ENCODE measurements at places on chromosomes 3 and 15. TPM values are rescaled to one million over a fixed set of nuclear protein-coding genes. Genes with fewer than 3 reads are reported as not detected.

The GPR15 gene
- total RNA-seq: not detected

DNA sequence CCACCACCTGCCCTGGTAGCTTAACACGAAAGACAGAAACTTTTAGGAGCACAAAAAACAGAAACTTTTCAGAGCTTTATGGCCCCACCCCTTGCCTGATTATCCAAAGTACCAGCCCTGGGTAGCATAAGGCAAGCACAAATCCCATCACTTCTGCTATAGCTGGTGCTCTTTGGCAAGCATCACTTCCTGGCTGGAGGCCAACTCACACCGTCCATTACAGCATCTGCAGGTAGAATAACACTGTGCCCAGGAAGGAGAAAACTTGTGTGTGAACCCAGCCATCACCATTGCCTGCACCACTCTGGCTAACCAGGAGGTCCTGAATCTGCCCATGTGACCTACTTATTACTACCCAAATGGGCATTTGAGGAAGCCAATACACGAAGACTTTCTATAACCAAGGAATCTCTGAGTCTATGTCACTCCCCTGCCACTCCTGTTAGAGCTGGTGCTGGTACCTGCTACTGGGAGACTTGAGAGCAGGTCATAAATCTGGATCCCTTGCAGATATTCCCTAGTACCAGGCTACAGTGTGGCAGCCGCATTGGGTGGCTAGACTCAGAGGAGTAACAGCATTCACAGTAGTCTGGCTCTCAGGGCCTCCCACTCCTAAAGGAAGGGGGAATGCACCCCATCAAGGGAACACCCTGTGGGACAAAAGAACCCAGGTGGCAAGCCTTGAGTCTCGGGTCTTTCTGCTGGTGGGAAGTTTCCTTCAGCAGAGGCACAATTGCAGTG is 73.3 kb upstream of the AKAP13 start:
- DNase-seq: no peak

- DNase-seq: no peak
These were observed 152.7 kb downstream of the POLR2M start for GRCh38 chr15:57859130-57859685.

- DNase-seq: no peak
These were observed 55.3 kb upstream of the CD47 start for GRCh38 chr3:108146139-108146538.

GRCh38 chr15:36638671-36639070 is 59.2 kb downstream of the CDIN1 start:
- DNase-seq: no peak

DNA sequence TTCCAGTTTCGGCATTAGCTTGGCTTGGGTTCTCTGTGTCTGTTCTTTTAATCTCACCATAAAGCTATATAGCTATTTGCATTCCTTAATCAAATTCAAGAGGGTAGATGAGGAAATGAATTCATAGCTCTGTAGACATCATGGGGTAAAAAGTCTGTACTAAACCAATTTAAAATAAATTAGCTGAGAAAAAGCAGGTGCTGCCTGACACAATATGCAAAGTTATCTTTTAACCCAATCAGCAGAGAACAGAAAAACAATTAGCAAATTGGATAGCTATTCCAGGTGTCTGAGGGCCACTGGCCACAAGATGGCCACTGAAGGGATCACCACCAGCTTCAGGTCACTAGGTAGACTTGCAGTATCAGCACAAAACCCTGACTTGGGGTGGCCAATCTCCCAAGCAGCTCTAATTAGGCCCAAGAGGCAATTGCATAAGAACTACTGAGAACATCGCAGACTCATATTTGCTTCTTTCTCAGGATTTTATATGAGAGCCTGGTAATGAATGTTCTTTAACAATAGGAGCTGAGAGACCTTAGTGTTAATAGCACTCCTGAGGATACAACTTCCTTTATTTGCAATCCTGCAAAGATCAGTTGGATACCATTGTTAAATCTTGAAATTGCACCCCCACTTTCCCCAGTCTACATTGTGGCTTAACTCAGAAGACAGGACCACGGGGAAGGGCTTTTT is 494.3 kb downstream of the PDCD6IP start:
- DNase-seq: no peak

DNA sequence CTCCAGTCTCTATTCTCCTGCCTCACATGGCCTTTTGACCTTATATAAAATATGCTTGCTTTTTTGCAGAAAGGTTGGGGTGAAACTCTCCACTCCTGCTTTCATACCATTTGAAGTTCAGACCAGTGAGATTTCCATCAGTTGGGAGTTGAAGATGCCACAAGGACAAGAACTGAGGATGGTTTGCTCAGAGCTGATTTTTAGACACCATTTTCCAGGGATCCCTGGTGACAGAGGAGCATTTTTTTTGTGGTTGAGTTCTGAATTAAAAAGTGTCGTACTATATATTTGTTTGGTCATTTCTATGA is 8.8 kb upstream of the TM4SF1 start:
- DNase-seq: no peak

DNA sequence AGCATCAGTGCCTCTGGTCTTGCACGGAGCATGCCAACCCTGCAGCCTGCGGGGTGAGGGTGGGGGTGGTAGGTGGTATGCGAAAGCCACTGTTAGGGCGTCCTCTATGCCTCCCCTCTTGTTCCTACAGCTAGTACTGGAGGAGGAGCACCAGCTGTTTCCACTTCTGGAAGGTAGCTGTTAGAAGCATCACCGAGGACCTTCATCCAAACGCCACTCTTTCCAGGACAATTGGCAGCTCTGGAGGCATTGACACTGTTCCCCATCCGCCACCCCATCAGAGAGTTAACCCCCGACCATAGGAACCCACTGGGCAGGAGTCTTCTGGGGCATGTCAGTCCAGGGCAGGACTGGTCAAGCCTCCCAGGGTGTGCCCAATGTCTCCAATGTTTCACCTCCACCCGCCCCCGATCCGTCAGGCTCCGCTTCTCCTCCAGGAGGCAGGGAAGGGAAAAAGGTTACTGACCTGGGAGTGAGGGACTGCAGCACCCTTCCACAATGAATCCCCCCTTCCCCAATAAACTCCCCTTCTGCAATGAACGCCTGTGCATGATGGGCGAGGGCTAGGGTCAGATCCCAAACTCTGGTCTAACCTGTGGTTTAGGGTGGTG is 487 bp downstream of the DUOX2 start:
- DNase-seq: no peak

DNA sequence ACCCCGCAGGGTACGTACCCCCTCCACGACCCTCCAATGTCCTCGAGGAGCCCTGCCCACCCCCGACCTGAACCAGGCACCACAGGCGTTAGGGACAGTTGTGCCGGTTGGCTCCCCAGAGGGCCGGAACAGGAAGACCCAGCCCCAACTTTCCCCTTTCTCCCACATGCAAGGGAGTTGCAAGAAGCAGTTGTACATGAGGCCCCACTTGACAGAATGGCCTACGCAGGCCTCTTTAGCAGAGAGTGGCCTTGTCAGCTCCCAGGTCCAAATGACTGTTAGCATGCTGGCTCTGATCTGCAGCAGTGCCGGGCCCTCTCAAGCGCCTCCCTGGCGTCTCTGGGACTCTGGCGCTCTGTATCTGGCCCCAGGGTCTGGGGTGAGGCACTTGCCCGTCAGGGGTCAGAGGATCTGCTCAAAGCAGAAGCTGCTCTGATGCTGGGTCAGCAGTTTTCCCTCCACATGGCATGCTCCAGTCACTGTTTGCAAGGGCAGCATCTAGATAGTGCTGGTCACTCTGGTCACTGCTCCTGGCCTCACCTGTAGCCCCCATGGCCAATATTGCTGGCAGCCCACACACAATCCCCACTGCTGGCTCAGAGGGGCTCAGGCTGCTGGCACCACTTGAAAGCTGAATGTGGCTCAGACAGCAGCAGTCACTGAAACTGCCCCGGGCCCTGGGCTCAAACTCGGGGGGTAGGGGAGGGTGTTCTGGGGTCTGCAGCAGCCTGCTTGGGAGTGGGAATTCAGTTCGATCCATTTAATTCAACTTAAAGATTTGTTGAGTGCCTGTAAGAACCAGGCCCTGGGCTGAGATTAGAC is 254.5 kb downstream of the FAM43A start:
- DNase-seq: no peak

DNA sequence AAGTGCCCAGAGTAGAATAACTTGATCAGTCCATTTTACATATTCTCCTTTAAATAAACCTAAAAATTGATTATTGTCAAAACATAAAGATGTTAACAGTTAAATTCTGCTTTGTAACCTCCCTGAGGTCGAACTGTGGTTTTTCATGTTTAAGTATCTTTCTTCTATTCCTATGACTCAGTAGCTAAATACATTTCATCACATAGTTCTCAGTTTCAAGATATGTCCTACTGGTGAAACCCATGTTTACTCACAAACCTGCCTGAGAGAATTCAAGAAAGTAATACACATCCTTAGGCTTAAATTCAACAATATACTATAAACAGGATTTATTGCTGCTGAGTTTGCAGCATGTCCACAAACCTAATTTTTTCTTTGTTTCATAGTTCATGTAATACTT is 692.9 kb downstream of the ZPLD1 start:
- no peak for DNase-seq

DNA sequence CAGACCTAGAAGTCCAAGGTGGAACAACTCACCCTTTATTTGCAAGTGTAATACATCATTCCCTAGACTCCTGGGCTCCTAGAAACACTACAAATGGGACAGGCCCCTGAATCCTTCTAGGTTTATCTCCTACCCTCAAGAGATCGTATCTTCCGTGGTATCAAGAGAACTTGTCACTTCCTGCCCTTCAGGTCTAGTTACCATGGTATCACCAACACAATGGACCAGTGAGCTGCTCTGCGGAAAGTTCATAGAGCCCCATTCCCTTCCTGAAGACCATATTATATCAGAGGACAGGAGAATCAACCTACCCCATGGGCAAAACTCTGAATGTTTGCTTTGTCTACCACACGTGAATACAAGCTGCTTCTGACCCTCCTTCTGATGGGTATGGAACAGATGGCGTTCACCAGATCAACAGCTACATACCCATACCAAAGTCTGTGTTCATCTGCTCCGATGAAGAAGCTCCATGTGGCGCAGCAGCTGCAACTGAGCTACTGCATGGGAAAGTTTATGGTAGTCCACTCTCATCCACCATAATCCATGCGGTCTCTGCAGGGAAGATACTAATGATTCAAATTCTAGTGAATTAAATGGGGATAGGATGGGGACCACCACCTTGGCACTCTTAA is 84.6 kb upstream of the KLF13 start:
- DNase-seq: no peak

The AMIGO3 gene
- not detected for total RNA-seq

Data from mesothelial cell of epicardium (in vitro differentiated cells).